ENCODE measurements at places on chromosomes 6 and 20.
A peak's percentile ranks its signal among the peaks of the same experiment; 100 is the strongest.

- DNase-seq, result peak; percentile 61
Measured at GRCh38 chr6:26092443-26092842, 5.2 kb downstream of the HFE start.

DNA sequence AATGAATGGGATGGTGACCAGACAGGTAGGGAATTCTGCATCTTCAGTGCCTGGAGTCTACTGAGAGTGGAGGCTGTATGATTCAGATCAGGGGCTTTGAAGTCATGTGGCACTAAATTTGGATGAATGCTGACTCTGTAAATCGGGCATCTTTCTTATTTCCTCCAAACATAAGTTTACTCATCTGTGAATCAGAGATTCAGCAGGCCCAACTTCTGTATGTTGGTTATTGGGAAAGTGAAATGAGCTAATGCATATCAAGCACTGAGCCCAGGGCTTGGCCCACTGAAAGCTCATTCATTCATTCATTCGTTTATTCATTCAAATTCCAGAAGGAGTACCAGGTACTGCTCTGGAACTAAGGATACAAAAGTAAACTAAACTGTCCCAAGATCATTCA, 192.3 kb upstream of the RIN2 start:
- DNase-seq, result peak; percentile 56

DNA sequence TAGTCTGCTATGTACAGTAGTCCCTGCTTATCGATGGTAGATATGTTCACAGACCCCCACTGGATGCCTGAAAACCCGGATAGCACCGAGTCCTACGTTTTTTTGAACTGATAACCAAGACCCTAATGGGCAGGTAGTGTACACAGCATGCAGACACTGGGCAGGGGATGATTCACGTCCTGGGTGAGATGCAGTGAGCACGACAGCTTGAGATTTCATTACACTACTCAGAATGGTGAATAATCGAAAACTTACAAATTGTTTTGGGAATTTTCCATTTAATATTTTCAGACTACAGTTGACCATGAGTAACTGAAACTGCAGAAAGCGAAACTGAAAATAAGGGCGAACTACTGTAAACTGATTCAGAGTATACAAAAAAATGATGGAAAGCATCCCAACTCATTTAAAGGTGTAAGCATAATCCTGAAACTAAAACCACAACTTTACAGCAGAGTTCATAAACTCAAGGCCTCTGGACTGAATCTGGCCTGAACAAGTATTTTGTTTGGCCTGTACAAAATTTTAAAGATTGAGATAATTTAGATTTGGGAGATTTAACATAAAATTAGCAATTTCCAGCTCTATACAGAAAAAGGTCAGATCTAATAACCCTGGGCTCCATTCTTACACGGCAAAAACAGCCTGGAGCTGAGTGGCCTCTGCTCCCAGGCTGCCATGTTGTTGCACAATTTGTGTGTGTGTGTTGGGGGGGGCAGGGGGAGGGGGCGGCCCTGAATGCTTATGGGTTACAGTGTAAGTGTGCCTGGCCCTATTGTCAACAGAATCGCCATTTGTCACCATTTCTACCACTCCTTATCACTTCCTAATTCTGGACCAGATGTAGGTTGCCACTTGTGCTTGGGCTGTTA, 34.9 kb downstream of the RNF24 start:
- DNase-seq, result peak; percentile 94

DNA sequence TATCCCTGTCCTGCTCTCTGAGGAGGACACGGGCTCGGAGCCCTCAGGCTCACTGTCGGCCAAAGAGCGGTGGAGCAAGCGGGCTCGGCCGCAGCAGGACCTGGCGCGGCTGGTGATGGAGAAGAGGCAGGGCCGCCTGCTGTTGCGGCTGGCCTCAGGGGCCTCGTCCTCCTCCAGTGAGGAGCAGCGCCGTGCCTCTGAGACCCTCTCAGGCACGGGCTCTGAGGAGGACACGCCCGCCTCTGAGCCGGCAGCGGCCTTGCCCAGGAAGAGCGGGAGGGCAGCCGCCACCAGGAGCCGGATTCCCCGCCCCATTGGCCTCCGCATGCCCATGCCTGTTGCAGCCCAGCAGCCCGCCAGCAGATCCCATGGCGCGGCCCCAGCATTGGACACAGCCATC, 14.2 kb upstream of the SLC22A7 start:
- no peak for DNase-seq

DNA sequence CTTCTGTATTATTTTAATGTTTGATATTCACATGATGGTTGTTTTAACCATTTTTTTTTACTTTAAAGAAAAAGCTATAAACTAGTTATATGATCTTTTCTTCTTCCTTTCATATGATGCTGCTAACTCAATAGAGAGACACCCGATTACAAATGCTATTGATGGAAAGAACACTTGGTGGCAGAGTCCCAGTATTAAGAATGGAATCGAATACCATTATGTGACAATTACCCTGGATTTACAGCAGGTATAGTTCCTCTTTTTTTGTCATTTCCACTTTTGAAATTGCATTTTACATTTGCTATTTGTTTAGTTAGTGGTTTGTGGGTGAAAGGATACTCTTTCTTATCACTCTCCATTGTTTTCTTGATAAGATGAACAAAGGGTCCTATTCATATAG, 176.7 kb downstream of the LAMA2 start:
- no peak for DNase-seq

DNA sequence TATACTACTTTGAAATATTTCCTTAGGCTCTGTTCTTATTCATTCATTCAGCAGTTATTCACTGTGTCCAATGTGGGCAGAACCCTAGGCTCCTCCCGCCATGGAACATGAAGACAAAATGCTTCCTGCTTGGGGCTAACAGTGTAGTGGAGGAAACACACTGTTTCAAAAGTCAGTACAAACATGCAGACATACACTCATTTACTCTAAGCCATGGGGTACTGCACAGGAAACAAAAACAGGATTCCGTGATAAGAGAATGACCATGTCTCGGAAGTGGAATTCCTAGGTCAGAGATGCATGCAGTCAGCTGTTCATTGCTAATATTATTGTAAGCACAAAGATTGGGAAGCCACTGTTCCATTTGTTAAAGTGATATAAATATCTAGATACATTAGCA, 18.4 kb upstream of the FAM209A start:
- DNase-seq, result no peak

GRCh38 chr20:39993742-39994141, 695.3 kb downstream of the MAFB start:
- DNase-seq, result no peak

GRCh38 chr6:56749632-56750151, 107.0 kb upstream of the DST start:
- DNase-seq, result peak; percentile 31

GRCh38 chr20:53187392-53188068, 215.4 kb downstream of the TSHZ2 start:
- no peak for DNase-seq

- no peak for DNase-seq
Measured at GRCh38 chr6:170307080-170307545, 555 bp downstream of the FAM120B start.

GRCh38 chr6:3382326-3383279, 74.2 kb downstream of the SLC22A23 start:
- no peak for DNase-seq

DNA sequence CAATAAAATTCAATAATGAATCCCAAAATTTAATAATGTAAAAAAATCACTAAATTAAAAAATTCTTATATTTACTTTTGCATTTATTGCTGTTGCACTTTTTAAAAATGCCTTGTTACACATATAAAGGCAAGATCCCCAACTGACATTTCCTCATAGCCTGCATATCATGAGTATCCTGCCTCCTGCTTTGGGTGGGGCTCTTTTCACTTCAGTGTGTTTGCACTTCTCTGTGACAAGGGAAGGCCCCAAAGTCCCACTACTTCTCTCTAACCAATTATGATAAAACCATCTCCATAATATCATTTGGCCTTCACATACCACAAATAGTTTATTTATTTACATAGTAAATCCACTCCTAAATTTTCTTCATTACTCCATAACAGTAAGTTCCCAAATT, 446.1 kb upstream of the MARCKS start:
- DNase-seq, result peak; percentile 57

- DNase-seq, result no peak
Measured at GRCh38 chr20:19807191-19807945, 49.3 kb downstream of the RIN2 start.

DNA sequence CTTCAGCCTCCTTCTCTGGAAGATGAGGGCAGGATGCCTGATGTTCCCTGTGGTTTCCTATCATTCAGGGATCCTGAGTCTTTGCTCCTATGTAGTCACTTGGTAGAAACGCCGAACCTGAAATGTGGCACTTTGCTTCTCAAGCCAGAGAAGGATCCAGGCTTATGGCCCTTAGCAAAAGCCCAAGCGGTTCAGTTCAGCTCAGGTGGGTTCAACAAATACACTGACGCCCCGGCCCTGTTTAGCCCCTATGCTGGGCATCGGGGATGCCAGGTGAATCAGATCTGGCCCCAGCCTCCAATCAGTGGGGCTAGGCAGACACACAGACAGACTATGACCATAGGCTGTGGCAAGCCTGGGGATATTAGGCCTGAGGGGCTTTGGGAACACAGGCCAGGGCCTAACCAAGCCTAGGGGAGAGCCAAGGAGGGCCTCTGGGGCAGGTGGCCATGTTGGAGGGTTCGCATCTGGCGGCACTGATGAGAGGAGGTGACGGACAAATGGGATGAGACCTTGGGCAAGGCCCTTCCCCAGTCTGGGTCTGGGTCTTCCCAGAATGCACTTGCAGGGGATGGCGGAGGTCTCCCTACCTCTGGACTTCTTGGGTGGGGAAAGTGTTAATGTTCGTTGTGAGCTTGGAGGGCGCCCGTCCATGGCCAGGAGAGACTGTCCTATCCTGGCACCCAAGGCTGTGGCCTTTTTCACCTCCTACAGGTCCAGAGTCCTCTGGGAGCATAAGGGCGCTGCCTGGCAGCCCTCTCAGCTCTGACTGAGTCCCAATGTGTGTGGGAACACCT, 17.6 kb upstream of the SRC start:
- no peak for DNase-seq

- no peak for DNase-seq
Measured at GRCh38 chr6:125985522-125985921, 818 bp upstream of the TRMT11 start.

- no peak for DNase-seq
Measured at GRCh38 chr6:121593011-121593641, 157.7 kb downstream of the GJA1 start.

DNA sequence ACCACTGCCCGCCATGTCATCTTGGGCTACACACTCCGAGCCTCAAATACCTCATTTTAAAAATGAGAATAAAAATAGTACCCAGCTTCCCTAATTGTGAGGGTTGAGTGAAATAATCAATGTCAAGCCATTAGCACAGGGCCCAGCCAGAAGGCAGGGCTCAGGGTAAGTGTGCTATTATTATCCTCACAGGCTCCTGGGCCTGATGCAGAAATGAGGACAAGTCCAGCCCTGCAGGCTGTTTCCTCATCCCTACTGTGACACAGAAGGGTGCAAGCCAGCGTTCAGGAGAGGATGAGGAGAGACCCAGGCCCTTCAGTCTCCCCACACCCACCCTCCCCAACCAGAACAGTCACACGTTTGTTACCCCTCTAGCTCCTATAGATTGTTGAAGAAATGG, 4.0 kb downstream of the DLK2 start:
- no peak for DNase-seq

- no peak for DNase-seq
Measured at GRCh38 chr6:142942238-142942637, 2.7 kb downstream of the HIVEP2 start.

DNA sequence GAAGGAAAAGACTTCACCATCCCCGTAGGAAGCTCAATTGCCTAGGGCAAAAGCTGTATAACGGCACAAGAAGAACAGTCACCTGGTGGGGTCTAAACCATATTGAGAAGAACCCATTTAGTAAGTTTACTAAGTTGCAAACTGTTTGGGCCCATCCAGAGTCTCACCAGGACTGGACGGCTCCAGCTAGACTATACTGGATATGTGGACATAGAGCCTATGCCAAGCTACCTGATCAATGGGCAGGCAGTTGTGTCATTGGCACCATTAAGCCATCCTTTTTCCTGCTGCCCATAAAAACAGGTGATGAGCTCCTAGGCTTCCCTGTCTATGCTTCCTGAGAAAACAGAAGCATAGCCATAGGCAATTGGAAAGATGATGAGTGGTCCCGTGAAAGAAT, 293.9 kb downstream of the RNGTT start:
- no peak for DNase-seq

DNA sequence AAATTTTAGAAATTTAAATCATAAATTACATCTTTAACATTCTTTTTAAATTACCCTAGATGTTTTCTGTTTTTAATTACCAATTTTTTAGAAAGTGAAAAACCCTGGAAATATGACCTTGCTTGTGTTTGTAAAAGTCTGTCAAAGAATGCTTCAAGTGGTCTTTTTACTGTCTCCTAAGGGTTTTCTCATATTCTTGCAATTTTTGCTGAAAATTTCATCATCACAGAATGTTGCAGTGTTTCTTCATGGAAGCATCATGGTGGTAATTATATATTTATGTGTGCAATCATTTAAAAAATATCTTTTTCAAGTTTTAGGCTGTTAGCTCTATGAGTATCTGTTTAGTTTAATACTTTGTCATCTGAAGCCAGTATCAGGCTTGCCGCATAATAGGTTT, 178.2 kb downstream of the HDGFL1 start:
- DNase-seq, result no peak

GRCh38 chr20:20455926-20456325, 88.0 kb downstream of the INSM1 start:
- DNase-seq, result peak; percentile 10

- DNase-seq, result peak; percentile 45
Measured at GRCh38 chr6:45480752-45481415, 103.2 kb upstream of the SUPT3H start.

DNA sequence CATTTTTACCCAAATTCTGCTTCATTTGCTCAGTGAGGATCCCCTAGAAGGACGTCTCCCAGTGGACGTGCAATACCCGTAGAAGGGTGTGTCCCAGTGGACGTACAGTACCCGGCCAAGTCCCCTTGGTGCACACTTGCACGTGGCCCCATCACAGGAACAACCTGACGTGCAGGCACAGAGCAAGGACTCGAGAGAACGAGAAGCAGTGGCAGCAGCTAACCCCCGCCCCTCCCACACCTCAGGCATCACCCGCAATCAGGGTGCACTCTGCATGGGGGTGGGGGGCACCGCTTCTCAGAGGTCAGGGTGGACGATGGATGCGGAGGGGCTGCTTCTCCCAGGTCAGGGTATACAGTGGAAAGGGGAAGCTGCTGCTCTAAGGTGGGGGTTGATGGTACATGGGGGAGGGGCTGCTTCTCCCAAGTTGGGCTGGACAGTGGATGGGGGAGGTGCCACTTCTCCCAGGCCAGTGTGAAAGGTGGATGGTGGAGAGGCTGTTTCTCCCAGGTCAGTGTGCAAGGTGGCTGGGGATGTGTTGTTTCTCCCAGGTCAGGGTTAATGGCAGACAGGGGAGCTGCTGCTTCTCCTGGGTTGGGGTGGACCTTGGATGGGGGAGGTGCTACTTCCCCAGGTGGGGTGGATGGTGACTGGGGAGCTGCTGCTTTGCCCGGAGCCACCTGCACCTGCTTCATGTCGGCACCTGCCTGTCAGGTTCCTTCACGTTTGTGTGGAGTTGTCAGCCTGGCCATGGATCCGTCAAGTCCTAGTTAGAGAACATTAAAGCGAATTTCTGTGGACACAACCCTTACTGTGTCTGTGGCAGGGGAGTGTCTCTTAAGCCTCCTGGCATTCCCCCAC, 1.0 kb upstream of the THBS2 start:
- DNase-seq, result no peak

GRCh38 chr6:56856036-56856580, 98.8 kb upstream of the BEND6 start:
- DNase-seq, result no peak
